Central memory CD4-positive, alpha-beta T cell (primary cell): ENCODE measurements at places on chromosomes 7 and 10.

GRCh38 chr7:3089493-3089892 is 45.8 kb upstream of the CARD11 start:
- DNase-seq = no peak

- DNase-seq = no peak
Observed at GRCh38 chr7:537911-538634, 18.4 kb upstream of the PDGFA start.

DNA sequence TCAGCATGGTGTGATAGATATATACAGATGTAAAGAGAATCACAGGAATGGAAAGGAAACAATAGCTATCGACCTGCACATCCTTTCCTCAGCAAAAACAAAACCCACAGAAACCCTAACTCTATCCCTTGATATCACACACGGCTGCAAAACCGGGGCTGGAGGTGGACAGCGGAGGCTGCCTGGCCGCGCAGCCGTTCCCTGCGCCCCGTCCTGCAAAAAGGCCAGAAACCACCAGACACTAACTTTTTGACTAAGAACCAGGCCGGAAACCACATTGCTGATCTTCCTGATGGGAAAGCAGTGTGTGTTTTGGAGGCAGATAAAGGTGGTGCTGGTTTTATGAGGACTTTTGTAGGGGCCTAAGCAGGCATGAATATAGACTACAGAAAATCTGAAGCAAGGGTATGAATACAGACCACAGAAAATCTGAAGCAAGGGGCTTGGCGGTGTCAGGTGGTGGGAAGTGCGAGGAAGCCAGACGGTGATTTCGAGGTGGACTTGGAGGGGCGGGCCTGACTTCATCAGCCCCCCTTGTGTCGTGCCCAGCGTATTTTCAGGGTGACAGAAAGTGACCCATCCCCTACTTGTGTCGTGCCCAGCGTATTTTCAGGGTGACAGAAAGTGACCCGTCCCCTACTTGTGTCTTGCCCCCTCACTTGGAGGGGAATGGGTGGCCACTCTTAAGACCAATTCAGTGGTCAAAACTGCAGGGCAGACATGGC is 123.3 kb downstream of the WDR37 start:
- DNase-seq = no peak

DNA sequence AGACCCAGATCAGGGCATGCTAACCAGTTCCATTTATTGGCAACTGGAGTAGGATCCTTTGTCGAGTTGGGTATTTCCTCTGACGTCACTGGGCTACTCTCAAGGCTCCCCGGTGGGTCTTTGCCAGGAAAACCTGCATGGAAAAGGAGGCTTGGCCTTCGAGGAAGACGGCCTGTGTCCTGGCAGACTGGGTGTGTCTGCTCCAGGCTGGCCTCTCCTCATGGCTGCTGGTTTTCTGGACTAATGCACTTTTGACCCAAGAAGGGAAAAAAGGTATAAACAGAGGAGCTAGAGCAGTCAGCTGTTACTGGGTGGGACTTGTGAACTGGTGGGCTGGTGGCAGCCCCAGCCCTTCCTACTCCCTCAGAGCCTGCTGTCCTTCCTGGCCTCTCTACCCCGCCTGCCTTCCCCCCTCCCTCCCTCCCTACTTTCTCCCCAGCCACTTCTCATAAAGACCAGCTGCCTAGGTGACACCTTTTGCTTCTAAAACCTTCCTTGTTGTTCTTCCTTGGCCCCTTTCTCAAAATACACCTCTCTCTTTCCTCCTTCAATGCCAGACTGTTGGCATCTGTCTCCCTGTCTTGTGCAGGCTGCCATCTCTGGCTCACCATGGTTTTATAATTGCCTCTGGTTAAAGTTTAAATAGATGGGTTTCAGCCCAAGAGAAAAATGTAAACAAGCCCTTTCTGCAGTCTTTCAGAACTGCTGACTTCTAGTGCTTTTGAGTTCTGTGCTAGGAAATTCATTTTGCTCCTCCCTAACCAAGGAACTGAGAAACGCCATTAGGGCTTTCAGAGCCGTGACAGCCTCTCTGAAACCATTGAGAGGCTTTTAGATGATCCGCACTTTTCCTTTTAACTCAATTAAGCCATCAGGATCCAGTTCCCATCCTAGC is 101.8 kb upstream of the MKLN1 start:
- DNase-seq = no peak

GRCh38 chr7:99258501-99258900 is 14.1 kb upstream of the MYH16 start:
- DNase-seq = no peak

- DNase-seq = no peak
Observed at GRCh38 chr7:139340808-139341057, 404 bp upstream of the FMC1 start.

DNA sequence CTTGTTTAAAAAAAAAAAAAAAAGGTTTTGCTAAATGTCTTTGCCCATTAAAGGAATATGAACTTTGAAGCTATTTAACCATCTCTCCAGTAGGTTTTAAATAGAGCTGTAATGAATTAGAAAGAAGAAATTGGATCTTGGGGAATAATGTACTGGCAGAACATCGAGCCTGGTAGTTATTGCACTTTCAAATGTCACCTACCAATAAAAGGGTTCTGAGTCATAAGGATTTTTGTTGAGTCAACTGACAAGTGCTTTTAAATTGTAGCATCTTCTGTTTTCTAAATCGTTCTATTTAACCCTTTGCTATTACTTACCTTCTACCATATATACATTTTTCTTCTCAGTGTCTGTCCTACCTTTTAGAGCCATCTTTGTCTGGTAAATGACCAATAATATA is 10.7 kb downstream of the CUTC start:
- no peak for DNase-seq
